ENCODE measurements at places on chromosomes 5 and 9.

DNA sequence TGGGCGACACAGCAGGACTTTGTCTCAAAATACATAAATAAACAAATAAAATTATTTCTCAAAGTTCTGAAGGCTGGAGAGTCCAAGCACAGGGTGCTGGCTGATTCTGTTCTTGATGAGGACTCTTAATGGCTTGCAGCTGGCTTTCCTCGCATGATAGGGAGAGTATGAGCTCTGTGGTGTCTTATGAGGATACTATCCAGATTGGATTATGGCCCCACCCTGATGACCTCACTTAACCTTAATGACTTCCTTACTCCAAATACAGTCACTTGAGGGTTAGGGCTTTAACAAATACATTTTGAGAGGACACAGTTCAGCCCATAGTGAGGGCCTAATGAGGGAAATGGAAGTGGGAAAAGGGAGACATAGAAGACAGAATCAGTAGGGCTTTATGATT is 87.7 kb downstream of the FOCAD start:
- DNase-seq: no peak

- no peak for DNase-seq
Observed at GRCh38 chr5:53008751-53009150, 19.6 kb downstream of the ITGA2 start.

GRCh38 chr5:77867194-77867691 is 91.1 kb upstream of the TBCA start:
- DNase-seq: no peak

- no peak for DNase-seq
Observed at GRCh38 chr5:67983251-67984110, 232.1 kb upstream of the PIK3R1 start.

GRCh38 chr5:42026446-42026845 is 101.4 kb downstream of the FBXO4 start:
- no peak for DNase-seq

GRCh38 chr9:129544761-129545160 is 76.1 kb downstream of the C9orf50 start:
- DNase-seq: no peak

DNA sequence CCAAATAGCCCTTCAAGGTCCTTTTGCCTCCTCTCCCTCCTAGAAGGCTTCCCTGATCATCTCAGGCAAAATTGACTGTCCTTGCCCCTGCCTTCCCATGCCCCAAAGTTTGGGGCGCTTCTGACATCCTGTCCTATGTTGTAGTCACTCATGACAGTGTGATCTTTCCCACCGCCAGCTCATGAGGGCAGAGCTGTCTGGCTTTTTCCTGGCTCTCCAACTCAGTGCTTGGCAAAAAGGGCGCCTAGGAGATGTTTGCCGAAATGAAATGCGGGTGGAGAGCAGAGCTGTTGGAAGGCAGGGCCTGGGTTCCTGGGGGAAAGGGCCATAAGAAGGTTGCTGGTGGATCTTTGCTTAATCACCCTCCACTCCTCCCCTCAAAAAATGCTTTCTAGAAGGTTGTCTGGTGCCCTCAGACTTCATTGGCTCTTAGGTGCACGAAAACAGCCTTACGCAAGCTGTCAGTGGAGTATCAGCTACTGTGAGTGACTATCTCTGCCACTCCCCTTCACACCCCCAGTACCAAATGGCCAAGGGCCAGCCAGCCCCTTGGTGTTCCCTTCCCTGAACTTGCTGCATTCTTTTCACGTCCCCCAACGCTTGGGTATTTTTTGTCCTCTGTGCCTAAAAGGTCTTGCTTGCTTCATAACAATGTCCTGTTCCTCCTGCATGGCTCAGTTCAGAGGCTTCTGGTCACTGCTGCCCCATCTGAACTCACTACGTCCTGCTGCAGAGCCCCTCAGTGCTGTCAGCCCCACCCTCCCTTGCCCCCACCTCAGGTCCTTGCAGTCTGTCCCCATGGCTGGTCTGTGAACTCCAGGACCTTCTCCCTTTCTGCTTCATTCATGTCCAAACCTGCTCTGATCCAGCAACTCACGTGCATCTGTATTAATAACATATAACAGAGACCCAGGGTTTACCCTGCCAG is 2.6 kb upstream of the SLC25A51 start:
- no peak for DNase-seq

DNA sequence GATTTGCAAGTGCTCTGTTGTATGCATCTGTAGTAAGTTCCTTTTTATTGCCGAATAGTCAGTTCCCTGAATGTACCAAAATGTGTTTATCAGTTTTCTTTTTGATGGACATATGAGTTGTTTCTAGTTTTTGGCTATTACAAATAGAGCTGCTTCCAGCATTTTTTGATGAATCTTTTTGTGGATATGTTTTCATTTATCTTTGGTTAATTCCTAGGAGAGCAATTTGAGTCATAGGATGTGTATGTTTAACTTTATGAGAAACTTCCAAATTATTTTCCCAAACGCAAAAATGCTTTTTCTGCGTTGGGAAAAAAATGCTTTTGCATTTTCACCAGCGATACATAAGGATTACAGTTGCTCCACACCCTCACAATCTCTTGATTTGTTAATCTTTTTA is 287.7 kb downstream of the FER start:
- DNase-seq: no peak

- DNase-seq: no peak
Observed at GRCh38 chr5:33417632-33418031, 23.1 kb upstream of the TARS1 start.

DNA sequence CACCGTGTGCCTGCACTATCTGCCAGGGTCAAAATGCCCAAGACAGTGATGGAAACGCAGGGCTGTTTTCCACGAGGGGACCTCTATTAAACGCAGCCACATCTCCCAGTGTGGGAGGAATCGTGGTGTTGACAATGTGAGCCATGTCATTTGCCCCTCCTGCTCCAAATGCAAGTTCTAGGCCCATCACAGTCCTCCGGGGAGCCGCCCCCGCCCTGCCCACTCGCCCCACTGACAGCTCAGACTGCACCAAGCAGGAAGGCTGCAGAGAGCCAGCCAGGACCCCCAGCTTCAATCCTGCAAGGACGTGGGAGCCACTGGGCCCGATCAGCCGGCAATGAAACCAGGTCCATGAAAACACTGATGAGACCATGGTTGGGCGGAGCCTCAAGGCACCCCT is 85.9 kb downstream of the VAV2 start:
- DNase-seq: no peak

DNA sequence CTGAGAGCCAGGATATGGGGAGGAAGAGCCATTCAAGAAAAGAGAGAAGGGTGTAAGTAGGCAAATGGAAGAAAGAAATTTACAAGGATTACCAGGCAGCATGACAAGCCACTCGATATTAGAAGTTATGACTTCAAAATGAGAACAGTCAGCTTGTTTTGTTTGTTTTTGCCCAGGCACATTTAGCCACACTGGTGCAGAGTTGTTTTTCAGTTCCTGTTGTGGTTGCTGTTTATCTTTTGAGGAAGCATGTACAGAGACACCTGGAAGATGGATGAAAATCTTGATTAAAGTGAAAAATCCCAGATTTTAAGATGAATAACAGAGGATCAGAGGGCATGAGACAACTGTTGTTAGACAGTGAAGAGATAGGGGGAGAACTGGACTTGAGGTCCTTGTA is 199.1 kb downstream of the MTRR start:
- no peak for DNase-seq
